Bladder microvascular endothelial cell (primary cell): ENCODE measurements at places on chromosomes 2 and 18. TPM values are rescaled to one million over a fixed set of nuclear protein-coding genes. Genes with fewer than 3 reads are reported as not detected.

Gene ITM2C
- 3.1 and 119 TPM in 2 replicates for total RNA-seq

Gene CCDC178
- total RNA-seq, result 1.4 and 3.9 TPM in 2 replicates

Gene EVA1A
- 74.0 and 127 TPM in 2 replicates for total RNA-seq

Gene HNRNPA3
- total RNA-seq, result 32.2 and 72.6 TPM in 2 replicates

Gene GLB1L
- 4.2 and 6.6 TPM in 2 replicates for total RNA-seq

Gene LANCL1
- total RNA-seq, result 17.0 and 34.8 TPM in 2 replicates
